Caki2 (cell line): ENCODE measurements at places on chromosomes 12 and 14. TPM values are rescaled to one million over a fixed set of nuclear protein-coding genes. Genes with fewer than 3 reads are reported as not detected.

GRCh38 chr12:114440270-114441038, 34.5 kb upstream of the TBX5 start:
- DNase-seq = no peak

DNA sequence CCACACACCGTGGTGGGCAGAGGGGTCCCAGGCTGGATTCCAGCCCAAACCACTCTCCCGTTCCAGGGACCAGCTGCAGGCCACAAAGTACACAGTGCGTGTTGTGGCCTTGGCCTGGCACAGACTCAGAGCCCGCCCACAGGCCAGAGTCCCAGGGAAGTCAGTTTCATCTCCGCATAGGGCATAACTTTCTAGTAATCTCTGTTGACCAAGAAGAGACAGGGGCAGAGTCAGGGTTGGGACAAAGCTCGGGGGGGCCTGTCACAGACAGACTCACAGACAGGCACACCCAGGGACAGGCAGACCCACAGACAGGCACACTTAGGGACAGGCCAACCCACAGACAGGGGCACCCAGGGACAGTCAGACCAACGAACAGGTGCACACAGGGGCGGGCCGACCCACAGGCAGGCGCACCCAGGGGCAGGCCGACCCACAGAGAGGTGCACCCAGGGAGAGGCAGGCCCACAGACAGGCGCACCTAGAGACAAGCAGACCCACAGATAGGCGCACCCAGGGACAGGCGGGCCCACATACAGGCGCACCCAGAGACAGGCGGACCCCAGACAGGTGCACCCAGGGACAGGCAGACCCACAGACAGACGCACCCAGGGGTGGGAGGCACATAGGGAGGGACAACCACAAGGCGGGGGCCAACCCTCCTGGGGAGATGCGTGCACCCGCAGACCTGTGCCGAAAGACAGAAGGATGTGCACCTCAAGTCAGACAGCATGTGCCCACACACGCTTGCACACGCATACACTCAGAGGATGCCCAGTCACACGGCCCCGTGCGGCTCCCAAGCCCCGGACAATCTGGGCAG, 323.3 kb upstream of the RTL1 start:
- no peak for DNase-seq

Gene MYH6
- total RNA-seq = not detected in 2 replicates

Gene SPRYD4
- total RNA-seq = 1.7 and 3.0 TPM in 2 replicates
